NCI-H187 treated with DMSO at 0.1 percent for 48 hours (cell line): ENCODE measurements at places on chromosomes 13 and 19.

- no peak for DNase-seq
These were observed 4.1 kb downstream of the SPRYD7 start for GRCh38 chr13:49932066-49932465.

- no peak for DNase-seq
These were observed 6.5 kb upstream of the TIMM50 start for GRCh38 chr19:39474139-39474620.

DNA sequence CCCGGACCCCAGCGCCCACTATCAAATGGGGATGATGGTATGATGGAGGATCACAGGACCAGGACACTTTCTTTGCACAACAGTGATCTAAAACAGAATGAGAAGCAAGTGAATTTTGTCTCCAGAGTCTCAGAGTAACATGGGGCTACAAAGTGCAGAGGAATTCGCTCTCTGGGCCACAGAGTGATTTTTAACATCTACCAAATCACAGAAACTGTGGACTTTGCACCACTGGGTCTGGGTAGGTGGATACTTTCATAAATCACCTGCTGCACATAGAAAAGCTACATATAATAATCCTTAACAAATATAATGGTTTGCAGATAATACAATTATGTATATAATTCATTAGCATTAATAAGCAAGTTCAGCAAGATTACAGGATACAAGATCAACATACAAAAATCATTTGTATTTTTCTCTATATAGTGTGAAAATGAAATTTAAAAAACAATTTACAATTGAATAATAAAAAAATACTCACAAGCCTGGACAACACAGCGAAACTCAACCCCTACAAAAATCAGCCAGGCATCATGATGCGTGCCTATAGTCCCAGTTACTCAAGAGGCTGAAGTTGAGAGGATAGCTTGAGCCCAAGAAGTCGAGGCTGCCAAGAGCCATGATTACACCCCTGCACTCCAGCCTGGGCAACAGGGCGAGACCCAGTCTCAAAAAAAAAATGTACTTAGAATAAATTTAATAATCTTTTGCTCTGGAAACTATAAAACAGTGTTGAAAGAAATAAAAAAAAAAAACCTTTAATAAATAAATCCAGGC is 60.3 kb upstream of the EEF1AKMT1 start:
- no peak for DNase-seq

GRCh38 chr19:1459479-1459878 is 9.6 kb downstream of the APC2 start:
- DNase-seq: no peak

- DNase-seq: no peak
These were observed 88.2 kb upstream of the TSC22D1 start for GRCh38 chr13:44664308-44664707.

GRCh38 chr13:73876323-73876722 is 257.9 kb downstream of the KLF12 start:
- no peak for DNase-seq

DNA sequence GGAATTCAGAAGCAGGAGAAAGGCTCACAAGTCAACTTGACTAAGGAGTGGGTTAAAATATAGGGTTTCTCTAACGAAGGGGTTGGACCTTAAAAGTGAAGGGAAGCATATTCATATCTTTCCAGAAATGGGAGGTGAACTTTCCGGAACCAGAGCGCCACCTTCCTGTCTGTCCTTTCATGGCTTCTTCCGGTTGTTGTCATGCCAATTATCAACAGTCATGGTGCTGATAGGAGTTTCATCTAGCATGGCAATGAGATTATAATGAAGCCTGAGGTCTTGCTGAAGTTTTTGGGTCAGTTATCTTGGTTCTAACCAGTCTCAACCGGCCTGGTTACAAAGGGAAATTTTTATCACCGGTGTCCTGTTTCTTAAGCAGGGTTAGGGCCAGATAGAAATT is 162.9 kb upstream of the NBEA start:
- DNase-seq: no peak

GRCh38 chr13:40031031-40031430 is 375.6 kb downstream of the COG6 start:
- no peak for DNase-seq

DNA sequence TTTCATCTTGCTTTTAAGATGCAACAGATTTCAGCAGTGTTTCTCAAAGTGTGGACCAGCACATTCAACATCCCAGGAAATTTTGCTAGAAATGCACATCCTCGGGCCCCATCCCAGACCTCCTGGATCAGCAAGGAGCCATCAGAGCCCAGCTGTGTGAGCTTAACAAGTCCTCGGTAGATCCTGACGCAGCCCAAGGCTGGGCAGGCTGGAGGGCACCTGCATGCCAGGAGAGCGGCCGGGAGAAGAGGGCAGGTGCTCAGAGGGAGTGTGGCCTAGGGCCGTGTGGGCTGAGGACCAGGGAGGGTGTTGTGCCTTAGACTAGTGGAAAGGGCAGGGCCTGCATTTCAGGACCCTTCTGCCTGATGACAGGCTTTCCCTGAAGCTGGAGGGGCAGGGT is 2.2 kb upstream of the MCF2L start:
- DNase-seq: no peak

GRCh38 chr13:72431981-72432682 is 295.3 kb downstream of the MZT1 start:
- no peak for DNase-seq

GRCh38 chr13:20348018-20348417 is 115.9 kb upstream of the GJB6 start:
- DNase-seq: no peak

DNA sequence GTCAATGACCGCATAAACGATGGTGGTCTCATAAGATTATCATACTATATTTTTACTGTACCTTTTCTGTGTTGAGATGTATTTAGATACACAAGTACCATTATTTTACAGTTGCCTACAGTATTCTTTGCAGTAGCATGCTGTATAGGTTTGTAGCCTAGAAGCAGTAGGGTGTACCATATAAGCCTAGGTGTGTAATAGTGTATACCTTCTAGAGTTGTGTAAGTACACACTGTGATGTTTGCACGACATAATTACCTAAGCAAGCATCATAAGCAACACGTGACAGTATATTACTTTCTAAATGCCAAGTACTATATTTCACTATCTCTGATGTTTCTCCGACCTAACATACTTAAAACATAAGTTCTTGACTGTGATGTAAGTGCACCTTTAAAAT is 2.7 kb downstream of the LPAR6 start:
- no peak for DNase-seq

- no peak for DNase-seq
These were observed 68.8 kb upstream of the MCF2L start for GRCh38 chr13:112900226-112900600.
